ENCODE measurements at places on chromosomes 4 and X.

- no peak for DNase-seq
Measured at GRCh38 chr4:164169591-164169990, 584.3 kb upstream of the SMIM31 start.

GRCh38 chrX:68503836-68504636, 5.2 kb downstream of the YIPF6 start:
- no peak for DNase-seq

DNA sequence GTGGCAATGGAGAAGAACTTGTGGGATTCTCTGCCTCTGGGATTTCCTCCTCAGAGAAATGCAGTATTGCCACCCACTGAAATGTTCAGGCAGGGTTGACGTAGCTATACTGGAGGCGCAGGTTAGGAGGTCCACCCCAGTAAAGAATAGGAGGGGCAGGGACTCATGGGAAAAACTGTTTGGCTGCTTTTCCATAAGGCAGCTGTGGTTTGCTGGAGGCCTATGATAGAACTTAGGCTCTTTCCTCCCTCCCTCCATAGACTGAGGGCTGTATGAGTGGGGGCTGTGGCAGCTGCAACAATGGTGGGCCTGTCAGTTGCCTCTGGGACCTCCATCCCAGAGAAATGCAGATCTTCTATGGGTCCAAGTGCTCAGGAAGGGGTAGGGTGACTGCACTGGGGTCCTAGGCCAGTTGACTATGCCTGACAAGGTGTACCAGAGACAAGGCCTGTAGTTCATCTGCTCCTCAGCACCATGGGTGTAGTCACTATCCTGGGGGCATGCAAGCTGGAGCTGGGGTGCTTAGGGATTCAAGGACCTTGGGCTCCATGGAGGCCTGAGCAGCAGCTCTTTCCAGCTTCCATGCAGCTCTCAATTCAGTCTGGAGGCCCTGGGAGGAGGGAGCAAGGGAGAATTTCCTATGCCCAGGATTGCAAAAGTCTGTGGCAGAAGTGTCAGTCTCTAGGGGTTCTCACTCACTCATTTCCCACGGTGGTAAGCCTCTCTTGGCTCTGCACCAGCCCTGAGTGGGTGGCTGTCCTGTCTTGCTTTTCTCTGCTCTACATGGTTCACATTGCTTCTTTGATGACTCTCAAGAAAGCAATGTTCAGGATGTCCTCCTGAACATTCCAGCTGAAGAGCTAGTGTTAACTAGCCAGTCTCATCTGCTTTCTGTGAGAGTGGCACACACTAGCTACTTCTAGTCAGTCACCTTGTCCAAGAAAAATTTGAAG, 353.0 kb downstream of the IDS start:
- peak; percentile 7 for DNase-seq

GRCh38 chr4:151195801-151196200, 81.2 kb upstream of the PRSS48 start:
- DNase-seq, result no peak

- no peak for DNase-seq
Measured at GRCh38 chr4:55518442-55518841, 28.3 kb downstream of the CLOCK start.

DNA sequence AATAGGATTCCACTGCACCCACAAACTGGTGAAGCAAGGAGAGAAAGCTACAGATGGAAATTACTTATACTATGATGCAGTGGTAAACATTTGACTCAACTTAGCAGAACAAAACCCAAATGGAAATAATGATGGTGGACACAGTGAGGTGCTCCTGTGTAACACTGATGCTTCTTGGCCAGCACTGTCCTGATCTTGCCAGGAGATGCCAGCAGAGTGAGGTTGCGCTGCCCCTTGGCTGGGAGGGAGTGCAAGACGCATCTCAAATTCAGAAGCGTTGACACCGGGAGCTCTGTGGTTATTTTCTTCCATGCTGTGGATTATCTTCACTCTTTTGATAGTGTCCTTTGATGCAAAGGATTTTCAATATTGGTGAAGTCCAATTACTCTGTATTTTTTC, 22.0 kb upstream of the ARSH start:
- no peak for DNase-seq

GRCh38 chr4:114654592-114654991, 56.0 kb downstream of the UGT8 start:
- peak; percentile 0 for DNase-seq

GRCh38 chrX:71053217-71053621, 14.9 kb downstream of the SNX12 start:
- DNase-seq, result no peak

DNA sequence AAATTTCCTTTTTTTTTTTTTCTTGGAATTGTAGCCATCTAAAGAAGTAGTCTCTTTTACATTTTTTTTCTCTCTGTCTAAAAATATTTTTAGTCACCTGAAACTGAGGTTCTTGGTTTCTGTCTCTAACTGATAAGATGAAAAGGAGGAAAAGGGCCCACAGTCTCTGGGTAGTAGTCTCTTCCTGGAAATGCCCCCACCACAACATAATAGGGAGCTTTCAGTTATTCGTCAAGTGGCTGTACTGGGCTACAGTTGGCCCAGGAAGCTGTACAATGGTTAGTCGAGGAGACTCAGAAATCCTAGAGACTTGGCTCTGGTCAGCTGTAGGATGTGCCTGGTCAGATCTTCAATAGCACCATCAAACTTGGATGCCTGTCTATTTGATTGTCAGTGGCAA, 163.4 kb downstream of the ACTRT1 start:
- DNase-seq, result no peak

DNA sequence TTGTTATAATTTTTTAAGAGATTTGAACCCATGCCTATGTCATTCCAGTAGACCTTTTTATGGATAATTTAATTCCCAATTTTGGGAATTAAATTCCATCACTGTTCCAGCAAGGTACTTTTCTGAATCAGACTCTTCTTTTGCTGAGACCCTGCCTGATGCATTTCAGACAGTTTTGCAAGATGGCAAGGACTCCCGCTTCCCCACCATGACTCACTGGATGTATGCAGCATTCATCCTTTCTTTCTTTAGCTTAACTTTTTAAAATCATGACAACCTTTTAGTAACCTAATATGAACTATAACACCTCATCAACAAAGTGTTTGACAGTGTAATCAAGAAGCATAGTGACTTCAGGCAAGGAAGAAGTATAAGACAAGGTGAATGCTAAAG, 178.1 kb upstream of the LEF1 start:
- no peak for DNase-seq

- DNase-seq, result no peak
Measured at GRCh38 chr4:37973441-37973840, 13.2 kb downstream of the PTTG2 start.

DNA sequence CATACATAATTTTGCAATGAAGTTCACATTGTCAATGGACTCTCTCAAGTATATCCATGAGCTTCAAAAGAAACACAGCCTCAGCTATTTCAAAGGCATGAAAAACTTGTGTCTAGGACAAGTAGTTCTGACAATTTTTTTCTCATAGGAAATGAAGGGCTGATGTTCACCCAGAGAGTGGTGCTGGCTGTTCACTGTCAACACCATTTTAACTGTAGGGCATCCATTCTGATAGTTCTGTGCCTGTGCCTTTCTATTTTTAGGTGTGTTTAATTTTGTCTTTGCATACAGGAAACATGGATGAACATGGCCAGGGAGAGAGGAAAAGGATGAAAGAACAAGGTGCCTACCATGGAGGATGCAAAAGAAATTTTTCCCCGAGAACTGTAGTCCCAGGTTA, 135.3 kb upstream of the MAP9 start:
- no peak for DNase-seq

DNA sequence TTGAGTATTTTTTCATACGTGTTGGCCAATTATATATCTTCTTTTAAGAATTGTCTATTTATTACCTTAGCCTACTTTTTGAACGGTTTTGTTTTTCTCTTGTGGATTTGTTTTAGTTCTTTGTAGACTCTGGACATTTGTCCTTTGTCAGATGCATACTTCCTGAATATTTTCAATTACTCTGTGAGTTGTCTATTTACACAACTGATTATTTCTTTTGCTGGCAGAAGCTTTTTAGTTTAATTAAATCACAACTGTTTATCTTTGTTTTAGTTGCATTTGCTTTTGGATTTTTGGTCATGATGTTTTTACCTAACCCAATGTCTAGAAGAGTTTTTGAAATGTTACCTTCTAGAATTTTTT, 19.6 kb downstream of the UGT2B7 start:
- no peak for DNase-seq

Data from SW480 (cell line).